ENCODE measurements at places on chromosomes 3 and 15. TPM values are rescaled to one million over a fixed set of nuclear protein-coding genes. Genes with fewer than 3 reads are reported as not detected.

The CCDC39 gene
- 5.2 TPM for polyA plus RNA-seq

The AADACL2 gene
- polyA plus RNA-seq: not detected

The TMEM207 gene
- polyA plus RNA-seq: 17.6 TPM

The MRAS gene
- polyA plus RNA-seq: 34.6 TPM

The CTXN2 gene
- not detected for polyA plus RNA-seq

The CHAC1 gene
- 3.4 TPM for polyA plus RNA-seq

The RBMS3 gene
- 11.6 TPM for polyA plus RNA-seq
